ENCODE measurements at places on chromosomes 2 and 18.

- no peak for DNase-seq
Observed at GRCh38 chr2:82795446-82795845, 1663.6 kb downstream of the SUCLG1 start.

DNA sequence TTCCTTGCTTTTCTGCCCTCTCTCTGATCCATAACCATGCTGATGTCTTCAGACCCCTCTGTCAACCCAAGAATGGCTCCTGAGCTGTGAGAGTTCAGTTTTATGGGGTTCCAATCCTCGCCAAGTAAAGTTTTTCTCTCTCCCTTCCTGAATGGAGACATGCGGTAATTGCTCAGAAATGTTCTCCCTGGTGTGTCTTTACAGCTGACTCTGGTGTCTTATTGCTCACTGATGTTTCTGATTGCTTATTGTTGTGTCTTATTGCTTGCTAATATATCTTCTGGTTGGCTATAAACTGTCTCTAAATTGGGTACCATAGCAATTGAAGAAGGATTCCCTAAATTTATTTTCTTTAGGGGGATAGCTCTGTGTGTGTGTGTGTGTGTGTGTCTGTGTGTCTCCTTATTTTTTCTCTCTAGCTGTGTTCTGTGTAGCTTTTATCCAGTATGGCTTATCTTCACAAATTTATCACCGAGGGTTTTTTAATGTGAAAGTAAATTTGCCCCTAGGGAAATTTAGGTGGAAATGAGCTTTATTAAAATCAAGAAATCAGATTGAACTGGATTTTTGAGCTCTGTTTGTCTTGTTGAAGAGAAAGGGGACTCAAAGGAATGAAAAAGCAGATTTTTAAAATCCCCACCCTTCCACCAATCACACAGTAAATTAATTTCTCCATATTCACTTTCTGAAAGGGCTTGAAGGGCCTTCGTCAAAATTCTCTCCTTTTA lies 19.5 kb downstream of the MGAT5 start:
- DNase-seq = no peak

- no peak for DNase-seq
Observed at GRCh38 chr2:24353973-24354372, 6.4 kb downstream of the ITSN2 start.

GRCh38 chr2:120703330-120703994 lies 32.2 kb upstream of the GLI2 start:
- no peak for DNase-seq

- DNase-seq = no peak
Observed at GRCh38 chr2:215415820-215416577, 19.9 kb downstream of the FN1 start.

- DNase-seq = no peak
Observed at GRCh38 chr2:24898122-24899109, 21.6 kb downstream of the ADCY3 start.

DNA sequence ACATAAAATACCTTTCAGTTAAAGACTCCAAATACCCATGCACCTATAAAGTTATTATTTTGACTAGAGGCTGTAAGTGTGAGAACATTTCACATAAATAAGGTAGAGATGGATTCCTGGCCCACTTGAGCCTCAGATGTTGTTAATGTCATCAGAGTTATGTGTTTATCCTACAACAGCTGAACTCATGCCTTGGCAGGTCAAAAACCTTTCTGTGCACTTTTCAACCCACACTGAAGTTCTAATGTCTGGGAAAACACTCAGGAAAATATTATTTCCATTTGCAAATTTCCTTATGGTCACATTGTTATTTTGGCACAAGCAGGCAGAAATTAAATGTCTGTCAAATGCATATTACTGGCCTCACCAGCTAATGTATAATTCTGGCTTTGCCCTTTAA lies 209.2 kb downstream of the LNPK start:
- DNase-seq = no peak

All from effector memory CD8-positive, alpha-beta T cell (primary cell).